ENCODE measurements at places on chromosomes 2 and 18. TPM values are rescaled to one million over a fixed set of nuclear protein-coding genes. Genes with fewer than 3 reads are reported as not detected.

Gene LYPD6
- 0.07 TPM for total RNA-seq

Gene PTPRM
- total RNA-seq = 30.4 TPM

Gene ID2
- total RNA-seq = 116 TPM

Gene SLC16A14
- 1.4 TPM for total RNA-seq

Gene CSRNP3
- total RNA-seq = not detected

Gene PTH2R
- total RNA-seq = not detected

Gene G6PC2
- not detected for total RNA-seq

Gene DPP10
- not detected for total RNA-seq

Gene PFN4
- 1.5 TPM for total RNA-seq

All from A549 treated with RU486 at 1 μM for 4 hours (cell line).